Fibroblast of lung (primary cell): ENCODE measurements at places on chromosomes 12 and 14. TPM values are rescaled to one million over a fixed set of nuclear protein-coding genes. Genes with fewer than 3 reads are reported as not detected.

- peak; percentile 56 for DNase-seq
Measured at GRCh38 chr12:50271724-50272247, 11.5 kb downstream of the LIMA1 start.

DNA sequence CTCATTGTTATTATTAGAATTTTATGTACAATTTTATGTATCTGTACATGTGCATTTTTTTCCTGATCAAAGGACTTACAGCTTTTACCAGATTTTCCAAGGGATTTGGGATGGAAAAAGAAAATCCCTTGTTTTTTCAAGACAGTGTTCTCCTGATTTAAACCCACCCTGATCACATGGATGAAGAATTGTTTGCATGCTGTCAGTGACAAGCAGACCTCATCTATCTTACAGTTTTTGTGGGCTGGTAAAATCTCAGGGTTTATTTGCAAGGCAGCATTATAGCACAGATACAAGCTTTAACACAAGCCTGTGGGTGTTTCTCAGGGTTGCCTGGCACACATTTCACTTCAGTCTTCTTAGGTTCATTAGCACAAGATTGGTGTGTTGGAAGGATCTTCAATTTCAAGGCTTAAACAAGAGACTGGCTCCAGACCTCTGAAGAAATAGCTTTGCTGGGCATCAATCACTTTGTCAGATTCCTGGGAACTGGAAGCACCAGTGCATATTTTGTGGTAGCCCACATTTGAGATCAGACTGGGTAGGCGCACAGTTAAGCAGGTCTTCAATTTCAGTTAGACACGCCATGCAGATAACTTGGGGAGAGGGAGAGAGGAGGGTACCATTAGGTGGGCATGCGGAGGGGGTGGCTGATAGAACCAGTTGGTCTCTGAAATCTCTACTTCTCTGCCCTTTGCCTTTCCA lies 118.0 kb downstream of the TBX5 start:
- peak; percentile 34 for DNase-seq

DNA sequence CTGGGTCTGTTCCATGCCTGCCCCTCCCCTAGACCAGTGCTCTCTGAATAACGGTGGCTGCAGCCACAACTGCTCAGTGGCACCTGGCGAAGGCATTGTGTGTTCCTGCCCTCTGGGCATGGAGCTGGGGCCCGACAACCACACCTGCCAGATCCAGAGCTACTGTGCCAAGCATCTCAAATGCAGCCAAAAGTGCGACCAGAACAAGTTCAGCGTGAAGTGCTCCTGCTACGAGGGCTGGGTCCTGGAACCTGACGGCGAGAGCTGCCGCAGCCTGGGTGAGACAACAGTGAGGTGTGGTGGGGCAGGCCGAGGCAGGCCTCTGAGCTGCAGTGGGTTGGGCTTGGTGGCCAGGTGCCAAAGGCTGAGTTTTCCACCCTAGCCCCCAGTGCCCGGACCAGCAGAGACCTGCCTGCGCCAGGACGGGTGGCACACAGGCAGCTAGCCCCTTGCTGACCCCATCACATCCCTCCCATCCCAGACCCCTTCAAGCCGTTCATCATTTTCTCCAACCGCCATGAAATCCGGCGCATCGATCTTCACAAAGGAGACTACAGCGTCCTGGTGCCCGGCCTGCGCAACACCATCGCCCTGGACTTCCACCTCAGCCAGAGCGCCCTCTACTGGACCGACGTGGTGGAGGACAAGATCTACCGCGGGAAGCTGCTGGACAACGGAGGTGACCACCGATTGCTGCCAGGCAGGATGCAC lies 28.2 kb upstream of the LRP1-AS start:
- peak; percentile 79 for DNase-seq

Gene ZDHHC22
- total RNA-seq: not detected in 2 replicates

DNA sequence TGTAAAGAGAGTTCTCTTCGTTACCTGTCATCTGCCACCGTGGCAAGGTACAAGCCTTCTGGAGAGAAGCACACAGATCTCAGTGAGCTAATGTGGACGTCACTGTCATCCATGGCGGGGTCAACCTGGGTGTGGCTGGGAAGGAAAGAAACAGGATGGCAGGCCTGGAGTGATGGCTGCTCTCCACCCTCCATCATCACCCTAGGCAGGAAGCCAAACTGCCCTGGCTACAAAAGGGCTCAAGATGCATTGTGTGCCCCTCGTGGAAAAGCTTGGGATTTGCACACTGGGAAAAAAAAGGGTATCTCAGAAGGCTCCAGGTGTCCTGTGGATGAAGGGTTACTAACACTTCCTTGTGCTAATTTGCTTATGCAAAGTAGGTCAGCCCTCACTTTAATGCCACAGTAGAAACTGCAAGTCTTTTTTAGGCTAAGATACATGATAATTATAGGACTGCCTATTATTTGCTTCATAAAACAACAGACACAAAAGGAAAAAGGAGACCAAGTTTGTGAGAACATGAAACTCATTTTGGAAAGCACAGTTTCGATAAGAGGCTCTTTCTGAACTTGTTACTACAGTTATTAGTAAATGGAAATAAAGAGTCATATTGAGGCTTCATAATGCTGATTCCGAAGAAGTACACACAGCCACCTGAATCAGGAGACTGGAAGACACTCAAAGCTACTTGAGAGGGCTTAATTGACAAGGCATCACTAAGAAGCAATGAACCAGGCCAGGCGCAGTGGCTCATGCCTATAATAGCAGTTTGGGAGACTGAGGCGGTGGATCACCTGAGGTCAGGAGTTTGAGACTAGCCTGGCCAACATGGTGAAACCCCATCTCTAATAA lies 18.9 kb downstream of the RFC5 start:
- DNase-seq: peak; percentile 31

Gene TECPR2
- total RNA-seq: 10.3 and 17.8 TPM in 2 replicates

GRCh38 chr14:54555651-54556050 lies 11.3 kb upstream of the SAMD4A start:
- DNase-seq: no peak
